ENCODE measurements at places on chromosomes 6 and 20.

- no peak for DNase-seq
Observed at GRCh38 chr6:146892613-146893401, 294.0 kb downstream of the ADGB start.

- no peak for DNase-seq
Observed at GRCh38 chr6:27101824-27102223, 145.7 kb upstream of the PRSS16 start.

DNA sequence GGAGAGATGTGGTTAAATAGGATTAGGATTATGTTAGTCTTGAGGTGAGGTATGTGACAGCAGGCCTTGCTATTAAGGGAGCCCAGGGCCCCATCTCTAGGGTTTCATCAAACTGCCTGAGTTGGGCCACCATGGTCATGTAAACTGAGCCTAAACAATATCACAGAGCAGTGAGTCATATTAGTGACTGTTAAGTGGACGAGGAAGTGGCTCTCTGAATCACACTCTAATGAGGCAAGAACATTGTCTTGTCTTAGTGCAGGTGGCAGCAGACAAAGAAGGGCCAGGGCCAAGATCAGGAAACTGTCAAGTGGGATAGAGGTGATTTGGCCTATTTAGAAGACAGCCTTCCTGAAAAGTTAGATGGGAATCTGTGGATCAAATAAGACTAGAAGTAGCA, 23.1 kb downstream of the ENPP3 start:
- no peak for DNase-seq

- no peak for DNase-seq
Observed at GRCh38 chr6:37106982-37107491, 62.9 kb upstream of the PIM1 start.

Measured in hippocampal formation (tissue), 2 donors.